ENCODE measurements at places on chromosomes 16 and 17.

- DNase-seq = peak; percentile 50
Measured at GRCh38 chr17:66200685-66201092, 8.8 kb upstream of the CEP112 start.

DNA sequence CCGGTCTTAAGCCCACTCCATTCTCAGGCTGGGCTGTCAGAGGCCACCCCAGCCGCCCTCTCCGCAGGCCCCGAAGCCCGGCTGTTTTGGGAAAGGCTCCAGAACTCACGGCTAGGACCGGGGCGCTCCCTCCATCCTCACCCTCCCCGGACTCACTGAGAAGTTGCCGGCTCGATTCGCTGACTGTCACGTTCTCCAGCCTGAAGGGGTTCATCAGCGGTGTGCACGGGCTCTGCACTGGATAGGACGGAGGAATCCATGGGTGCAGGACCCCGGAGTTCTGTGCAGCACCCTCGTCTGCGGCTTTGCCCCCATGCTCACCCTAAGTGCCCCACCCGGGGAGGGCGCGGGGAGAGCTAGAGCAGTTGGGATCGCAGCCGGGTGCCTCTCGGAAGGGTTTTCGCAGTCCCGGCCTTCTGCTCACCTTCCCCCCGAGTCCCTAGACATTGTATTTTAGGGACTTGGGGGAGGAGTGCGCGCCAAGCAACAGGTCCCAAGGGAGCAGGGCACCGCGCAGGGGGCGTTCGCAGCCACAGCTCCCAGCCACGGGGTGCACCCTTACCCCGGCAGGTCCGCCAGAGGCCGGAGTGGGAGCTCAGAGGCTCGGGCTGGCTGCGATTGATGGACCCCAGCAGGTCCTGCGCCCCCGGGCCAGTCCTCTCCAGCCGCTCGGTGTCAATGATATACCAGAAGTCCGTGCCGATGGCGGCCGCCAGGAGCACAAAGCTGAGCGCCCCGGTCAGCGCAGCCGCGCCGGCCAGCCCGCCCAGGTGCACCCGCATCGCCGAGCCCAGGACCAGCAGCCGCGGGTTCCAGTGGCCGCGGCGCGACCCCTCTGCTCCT lies 1.0 kb downstream of the TMEM114 start:
- no peak for DNase-seq

DNA sequence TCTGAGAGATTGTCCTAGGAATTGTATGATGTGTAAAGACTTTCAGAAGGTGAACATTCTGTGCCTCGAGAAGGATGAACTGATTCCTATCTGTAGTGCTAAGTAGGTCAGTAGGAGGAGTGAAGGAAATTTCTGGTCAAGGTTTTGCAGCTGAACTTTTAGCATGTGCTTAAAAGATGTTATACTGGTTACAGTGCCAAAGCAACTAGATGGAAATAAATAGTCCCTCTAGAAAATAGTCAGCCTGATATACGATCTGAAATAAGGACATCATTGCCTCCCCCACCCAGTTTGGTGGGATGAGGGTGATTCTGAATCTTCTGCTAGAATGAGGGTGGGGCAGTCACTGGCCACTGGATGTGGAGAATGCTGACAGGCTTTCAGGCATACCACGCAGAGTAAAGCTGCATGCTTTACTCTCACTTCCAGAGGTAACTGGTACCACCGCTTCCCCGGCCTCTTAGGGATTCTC lies 57.2 kb upstream of the VPS4A start:
- DNase-seq = no peak

GRCh38 chr16:48352648-48353390 lies 32.4 kb downstream of the SIAH1 start:
- DNase-seq = no peak

- no peak for DNase-seq
Measured at GRCh38 chr17:82978765-82979349, 100.6 kb upstream of the METRNL start.

DNA sequence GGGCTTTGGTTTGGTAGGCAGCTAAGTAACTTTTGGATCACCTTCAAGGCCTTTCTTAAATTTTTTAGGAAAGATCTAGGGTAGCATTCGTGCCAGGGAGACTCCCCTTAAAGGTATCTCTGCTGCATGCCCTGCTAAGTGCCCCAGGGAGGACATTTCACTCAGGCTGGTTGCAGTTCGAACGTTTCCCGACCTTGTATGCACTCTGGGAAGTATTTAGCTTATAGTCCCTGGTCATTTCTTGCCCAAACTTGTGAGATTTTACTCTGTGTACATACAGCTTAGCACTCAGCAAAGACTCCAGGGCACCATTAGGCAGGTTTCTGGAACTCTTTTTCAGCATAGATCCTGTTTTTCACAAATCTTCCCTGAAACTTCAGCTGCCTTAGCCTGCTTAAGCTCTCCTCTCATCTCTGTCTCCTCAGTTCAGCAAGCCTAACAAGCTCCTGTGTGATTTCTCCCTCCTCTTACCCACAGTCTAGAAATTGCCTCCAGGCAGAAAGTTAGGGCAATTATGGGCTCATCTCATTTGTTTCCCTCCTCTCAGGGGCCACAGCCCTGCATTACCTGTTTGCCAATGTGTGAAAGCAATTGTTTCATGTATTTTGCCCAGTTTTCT lies 84.6 kb downstream of the MRTFB start:
- DNase-seq = no peak

DNA sequence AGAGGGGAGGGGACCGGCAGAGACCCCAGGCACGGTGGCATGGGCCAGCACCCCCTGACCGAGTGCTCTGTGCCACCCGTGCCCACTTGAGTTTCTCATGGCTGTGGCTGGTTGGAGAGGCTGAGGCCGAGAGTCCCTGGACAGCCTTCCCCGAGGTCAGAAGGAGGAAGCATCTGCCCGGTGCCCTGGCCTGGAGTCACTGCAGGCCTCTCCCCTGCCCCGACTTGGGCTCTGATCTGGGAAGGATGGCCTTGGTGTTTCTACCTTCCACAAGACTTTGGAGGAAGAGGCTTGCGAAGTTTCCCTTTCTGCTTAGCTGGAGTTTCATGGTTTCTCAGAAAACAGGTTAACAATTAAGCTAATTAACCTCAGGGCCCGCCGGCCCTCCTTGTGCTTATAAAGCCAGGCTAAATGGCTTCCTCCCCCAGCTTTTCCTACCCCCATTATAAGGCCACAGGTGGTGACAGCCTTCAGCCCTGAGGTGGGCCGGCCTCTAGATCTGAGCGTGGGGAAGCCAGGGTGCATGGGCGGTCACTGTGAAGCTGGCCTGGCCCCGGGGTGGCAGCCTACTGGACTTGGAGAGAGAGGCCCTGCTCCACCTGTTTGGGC lies 17.3 kb downstream of the LLGL2 start:
- no peak for DNase-seq

DNA sequence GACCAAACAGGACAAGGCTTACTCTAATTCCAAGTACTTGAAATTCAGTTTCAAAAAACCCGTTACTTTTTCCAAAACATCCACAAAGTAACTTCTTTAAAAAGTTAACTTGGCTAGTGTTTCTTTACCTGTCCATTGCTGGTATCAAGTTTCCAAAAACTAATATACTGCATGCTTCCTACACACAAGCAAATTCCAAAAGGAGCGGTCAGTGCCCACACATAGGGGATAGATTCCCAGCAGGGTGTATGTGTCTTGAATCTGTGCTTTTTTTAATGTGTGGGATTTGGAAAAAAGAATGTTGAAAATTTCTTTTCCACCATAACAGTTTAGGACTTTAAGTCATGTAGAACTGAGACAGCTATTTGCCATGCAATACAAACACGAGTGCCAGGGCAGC lies 367.8 kb upstream of the SOX9 start:
- DNase-seq = no peak

DNA sequence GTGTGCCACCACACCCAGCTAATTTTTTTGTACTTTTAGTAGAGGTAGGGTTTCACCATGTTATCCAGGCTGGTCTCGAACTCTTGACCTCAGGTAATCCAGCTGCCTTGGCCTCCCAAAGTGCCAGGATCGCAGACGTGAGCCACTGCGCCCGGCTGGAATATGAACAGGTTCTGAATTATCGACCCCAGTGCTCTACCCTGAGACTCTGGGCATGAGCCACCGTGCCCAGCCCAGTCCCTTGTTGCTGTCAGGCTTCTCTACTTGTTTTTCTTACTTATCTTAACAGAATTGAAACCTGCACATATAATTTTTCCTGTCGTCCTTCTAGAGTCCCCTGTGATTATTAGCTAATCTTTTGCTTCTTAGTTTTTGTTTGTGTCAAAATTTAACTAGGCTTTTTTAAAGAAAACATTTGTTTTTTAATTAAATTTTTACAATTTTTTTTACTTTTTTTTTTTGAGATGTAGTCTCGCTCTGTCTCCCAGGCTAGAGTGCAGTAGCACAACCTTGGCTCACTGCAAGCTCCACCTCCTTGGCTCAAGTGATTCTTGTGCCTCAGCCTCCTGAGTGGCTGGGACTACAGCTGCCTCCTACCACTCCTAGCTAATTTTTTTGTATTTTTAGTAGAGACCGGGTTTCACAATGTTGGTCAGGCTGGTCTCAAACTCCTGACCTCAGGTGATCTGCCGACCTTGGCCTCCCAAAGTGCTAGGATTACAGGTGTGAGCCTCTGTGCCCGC lies 66.7 kb downstream of the AP2B1 start:
- DNase-seq = no peak

GRCh38 chr16:50756473-50756872 lies 14.6 kb downstream of the CYLD start:
- DNase-seq = no peak

GRCh38 chr16:1708083-1708767 lies 2.2 kb downstream of the MAPK8IP3 start:
- DNase-seq = no peak

- no peak for DNase-seq
Measured at GRCh38 chr16:6297666-6298410, 1034.8 kb upstream of the RBFOX1 start.

DNA sequence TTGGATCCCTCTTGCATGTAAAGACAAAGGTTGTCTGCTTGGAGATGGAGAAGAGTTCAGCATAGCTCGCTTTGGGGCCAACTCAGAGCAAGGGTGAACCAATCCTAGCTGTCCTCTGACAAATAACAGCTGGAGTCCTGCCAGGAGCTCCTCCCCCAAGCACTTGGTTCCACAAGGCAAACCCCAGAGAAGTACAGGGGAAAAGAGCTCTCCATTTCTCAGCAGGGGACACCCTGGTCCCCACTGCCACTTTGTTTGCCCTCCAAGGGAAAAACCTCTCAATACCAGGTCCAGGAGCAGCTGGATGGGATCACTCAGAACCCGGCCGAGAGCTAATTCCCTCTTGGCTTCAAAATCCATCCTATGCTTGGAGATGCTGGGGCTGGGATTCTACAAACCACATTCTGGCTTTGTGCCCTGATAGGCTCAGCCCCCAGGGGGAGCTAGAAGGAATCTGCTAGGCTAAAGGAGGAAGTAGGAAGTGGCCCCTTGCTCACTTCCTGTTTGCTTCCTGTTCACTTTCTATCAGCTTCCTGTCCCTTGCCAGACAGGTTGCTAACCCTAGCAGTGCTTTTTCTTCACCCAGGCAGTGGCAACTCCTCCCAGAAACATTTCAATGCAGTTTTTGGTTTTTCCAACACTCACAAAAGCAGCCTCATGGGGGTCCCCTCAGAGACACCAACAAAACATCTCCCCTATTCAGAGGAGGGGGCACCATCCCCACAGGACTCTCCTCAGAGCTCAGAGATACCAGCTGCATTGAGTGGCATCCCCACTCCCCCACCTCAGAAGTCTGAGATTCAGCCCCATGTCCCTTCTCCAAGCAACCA lies 30.7 kb downstream of the CDRT4 start:
- DNase-seq = peak; percentile 93

DNA sequence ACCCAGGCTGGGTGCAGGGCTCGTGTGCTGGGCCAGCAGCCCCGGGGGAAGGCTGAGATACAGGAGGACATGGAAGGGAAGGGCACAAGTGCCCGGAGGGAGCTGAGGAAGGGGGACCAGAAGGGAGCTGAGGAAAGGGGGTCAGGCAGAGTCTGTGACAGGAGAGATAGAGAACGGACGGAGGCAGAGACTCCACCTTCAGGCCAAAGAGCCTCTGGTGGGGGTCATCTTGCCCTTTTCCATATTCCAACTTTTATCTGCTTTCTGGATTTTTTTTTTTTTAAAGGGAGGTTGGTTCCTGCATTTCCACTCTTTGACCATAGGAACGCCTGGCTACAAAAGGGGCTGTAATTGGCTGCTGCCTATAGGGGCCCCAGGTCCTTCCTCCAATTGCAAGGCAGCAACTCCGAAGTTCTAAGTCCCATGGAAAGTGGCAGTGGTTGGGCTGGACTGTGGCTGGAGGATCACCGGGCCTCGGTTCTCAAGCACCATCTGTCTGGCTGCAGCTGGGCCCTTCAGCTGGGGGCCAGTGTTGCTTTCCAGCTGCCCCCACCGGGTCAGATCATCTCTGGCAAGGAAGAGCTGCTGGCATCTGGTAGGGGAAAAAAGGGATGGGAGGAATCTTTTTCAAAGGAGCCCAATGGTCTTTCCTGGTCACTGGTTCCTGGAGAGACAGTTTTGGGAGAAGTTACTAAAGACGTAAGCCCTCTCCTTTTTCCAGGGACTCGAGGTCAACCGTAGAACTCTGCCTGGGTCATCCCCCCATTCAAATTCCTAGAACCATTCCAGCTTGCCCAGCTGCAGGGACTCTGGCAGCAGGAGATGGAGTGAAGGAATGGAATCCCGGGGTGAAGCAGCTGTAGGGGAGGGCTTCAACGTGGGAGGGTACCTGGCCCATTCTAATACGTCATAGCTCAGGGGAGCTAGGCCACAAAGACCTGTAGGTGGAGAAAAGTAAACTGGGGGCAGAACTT lies 13.1 kb upstream of the MRPS23 start:
- no peak for DNase-seq

- no peak for DNase-seq
Measured at GRCh38 chr16:65510850-65511249, 389.0 kb upstream of the CDH11 start.

GRCh38 chr17:78771758-78772382 lies 10.2 kb downstream of the CYTH1 start:
- no peak for DNase-seq

GRCh38 chr17:1229349-1229899 lies 40.8 kb upstream of the BHLHA9 start:
- DNase-seq = no peak

DNA sequence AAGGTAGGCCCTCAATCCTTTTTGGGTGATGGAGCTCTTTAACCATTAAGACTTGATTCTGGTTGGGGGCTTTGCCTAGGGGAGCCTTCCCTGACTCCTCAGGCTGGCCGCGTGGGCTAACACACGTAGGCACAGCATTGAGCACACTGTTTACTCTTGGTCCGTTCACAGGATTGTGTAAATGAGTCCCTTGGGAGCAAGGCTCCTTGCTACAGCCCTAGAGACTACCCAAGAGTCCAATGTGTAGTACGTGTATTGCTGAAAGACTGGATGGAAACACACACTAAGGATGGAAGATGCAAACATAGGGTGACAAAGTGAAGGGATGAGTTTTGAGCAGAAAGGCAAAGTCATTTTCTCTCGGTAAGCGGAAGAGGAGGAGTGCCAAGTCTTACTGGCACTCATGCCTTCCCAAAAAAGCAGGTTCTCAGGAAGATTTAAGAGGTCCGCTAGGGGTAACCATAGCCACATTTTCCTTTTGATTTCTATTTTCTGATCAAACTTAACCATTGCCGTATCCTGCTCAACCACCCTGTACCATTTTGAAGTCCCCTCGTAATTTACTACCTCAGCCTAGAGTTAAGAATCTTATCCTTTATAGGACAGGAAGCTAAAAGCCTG lies 911 bp upstream of the ITGA2B start:
- no peak for DNase-seq

- DNase-seq = no peak
Measured at GRCh38 chr17:27586203-27586721, 44.7 kb upstream of the LGALS9 start.
